ENCODE measurements at places on chromosomes 1 and 21. TPM values are rescaled to one million over a fixed set of nuclear protein-coding genes. Genes with fewer than 3 reads are reported as not detected.

Gene CELA2B
- not detected for total RNA-seq

Gene ZNF697
- total RNA-seq, result 8.8 TPM

Gene NGF
- 4.9 TPM for total RNA-seq

Gene OR2T29
- total RNA-seq, result not detected

Gene CNR2
- total RNA-seq, result not detected

Gene HSPA13
- total RNA-seq, result 12.7 TPM

Gene HCN3
- total RNA-seq, result 1.8 TPM

Gene SPRR2G
- total RNA-seq, result not detected

Gene TNFRSF9
- total RNA-seq, result not detected

Gene VAV3
- 1.7 TPM for total RNA-seq

Gene IL19
- total RNA-seq, result not detected

Gene HORMAD1
- total RNA-seq, result not detected

Gene FAM72C
- total RNA-seq, result 0.14 TPM

Gene AKT3
- total RNA-seq, result 19.1 TPM

Gene MECR
- 35.4 TPM for total RNA-seq

Gene ACOT11
- 43.4 TPM for total RNA-seq

All from Right ventricle myocardium inferior (tissue), 1 donor.